ENCODE measurements at places on chromosomes 7 and 10.

GRCh38 chr7:17674166-17674942 is 265.9 kb downstream of the SNX13 start:
- DNase-seq: no peak

- DNase-seq: peak; percentile 33
Observed at GRCh38 chr7:116730097-116731022, 58.4 kb downstream of the MET start.

- DNase-seq: no peak
Observed at GRCh38 chr7:155469311-155470185, 11.6 kb downstream of the EN2 start.

DNA sequence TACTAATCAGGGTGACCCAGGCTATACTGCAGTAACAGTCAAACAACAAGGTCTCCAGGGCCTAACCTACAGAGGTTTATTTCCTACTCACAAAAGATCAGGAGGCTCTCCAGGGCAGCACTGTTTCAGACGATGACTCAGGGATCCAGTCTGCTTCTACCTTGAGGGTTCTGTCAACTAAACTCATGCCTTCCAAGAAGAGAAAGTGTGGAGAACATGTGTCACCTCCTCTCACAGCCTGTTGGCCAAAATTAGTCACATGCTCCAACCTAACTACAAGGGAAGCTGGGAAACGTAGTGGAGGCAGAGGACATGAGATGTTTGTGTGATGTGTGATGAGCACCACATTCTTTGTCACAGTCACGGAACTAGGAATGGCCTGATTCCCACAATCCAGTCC is 14.7 kb upstream of the INA start:
- DNase-seq: no peak

DNA sequence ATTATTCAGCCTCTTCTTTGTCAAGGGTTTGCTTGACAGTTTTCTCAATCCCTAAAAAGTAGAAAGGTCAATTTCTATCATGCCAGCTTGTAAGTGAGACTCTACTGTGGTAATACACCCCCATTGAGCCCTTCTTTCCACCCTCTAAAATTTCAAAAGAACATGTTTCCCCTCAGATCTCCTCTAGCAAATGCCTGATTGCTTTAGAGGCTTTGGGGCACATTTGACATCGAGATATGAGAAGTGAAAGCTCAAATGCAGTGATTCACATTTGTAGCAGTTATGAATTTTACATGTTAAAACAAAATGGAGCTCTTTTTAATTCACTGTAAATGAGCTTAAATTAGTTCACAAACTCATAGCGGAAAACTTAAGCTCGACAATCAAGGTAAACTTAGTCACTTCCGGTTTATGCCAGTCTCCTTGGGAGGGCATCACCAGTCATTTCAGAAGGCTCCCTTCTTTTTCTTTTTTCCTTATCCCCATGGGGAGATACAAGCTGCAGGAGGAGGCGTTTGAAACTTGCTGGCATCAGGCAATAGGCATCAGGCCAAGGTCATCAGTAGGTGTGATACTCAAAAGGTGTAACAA is 55.3 kb upstream of the ADO start:
- DNase-seq: no peak

GRCh38 chr7:112302566-112302965 is 96.1 kb downstream of the ZNF277 start:
- DNase-seq: no peak

GRCh38 chr10:21668831-21669230 is 134.8 kb downstream of the MLLT10 start:
- DNase-seq: no peak

DNA sequence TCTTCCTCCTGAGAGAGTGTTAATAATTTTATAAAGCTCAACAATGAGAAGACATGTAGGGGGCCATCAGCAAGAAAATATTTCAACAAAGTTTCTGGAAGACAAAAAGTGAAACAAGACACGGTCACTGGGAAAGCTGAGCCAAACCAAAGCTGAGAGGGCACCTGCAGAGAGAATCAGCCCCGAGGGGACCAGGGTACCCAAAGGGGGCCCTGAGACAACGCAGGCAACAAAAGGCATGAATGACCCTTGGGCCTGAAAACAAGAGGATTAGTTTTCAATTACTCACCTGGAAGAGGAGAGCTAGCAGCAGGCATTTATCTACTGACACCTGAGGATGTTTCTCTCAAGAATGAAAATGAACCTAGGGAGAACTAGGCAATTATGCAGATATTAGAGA is 461.2 kb upstream of the MGMT start:
- no peak for DNase-seq

GRCh38 chr7:4234498-4234855 is 447.6 kb upstream of the FOXK1 start:
- no peak for DNase-seq

DNA sequence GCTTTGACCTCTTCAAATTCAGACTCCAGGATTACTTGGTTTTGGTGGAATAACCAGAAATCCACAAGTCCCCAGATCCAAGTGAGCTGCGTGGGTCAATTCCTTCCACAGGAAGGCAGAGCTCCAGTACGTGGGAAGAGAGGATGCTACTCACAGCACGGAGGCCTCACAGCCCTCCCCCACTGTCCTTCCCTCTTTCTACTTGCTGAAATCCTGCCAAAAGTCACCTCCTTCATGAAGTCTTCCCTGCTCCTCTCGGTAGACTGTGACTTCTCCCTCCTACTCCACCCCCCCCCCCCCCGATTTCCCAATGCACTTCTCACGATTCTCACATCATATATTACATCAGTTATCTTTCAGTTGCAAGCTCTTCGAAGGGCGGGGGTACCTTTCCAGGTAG is 12.3 kb downstream of the CAMK2G start:
- DNase-seq: no peak

GRCh38 chr10:44400541-44400940 is 15.6 kb upstream of the CXCL12 start:
- no peak for DNase-seq

DNA sequence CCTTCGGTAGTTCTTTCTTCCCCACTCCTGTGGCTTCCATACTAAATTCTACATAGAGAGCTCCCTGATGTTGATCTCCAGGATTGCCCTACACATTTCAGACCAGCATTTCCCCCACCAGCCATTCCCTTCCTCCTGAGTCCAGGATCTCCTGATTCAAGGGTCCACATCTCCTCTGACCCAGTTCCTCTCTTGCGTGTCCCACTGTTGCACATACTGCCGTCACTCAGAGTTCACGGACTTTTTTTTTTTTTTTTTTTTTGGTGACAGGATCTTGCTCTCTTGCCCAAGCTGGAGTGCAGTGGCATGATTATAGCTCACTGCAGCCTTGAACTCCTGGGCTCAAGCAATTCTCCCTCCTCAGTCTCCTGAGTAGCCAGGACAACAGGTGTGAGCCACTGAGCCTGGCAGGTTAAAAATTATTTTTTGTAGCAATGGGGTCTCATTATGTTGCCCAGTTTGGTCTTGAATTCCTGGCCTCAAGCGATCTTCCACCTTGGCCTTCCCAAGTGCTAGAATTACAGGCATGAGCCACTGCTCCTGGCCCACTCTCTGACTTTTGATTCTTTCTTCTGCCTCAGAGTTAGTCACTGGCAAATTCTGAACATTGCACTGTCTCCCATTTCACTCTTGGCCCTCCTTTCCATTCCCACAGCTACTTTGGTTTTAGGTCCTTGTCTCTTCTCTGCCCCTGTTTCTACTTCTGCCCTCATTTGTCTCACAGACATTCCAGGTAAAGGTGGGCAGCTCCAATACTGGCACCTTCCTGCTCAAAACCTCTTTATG is 29.6 kb upstream of the ZRANB1 start:
- DNase-seq: no peak

GRCh38 chr7:55105952-55106351 is 87.1 kb downstream of the EGFR start:
- DNase-seq: no peak

DNA sequence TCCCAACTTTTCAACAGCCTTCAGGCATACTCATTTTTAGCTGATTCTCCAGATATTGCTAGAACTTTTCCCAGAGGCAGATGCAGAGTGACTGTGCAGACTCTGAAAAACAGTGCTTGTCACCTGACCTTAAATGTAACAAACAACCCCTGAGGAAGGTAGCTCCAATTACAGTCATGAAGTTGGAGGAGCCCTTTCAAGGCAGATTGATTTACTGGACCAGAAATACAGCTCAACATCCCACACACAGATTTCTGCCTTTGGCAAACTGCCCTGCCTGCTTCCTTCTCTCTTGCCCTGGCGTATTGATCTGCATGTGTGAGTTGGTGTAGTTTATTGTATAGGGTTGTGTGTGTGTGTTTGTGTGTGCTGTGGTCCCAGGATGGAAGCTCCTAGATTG is 38.5 kb downstream of the PYROXD2 start:
- no peak for DNase-seq

DNA sequence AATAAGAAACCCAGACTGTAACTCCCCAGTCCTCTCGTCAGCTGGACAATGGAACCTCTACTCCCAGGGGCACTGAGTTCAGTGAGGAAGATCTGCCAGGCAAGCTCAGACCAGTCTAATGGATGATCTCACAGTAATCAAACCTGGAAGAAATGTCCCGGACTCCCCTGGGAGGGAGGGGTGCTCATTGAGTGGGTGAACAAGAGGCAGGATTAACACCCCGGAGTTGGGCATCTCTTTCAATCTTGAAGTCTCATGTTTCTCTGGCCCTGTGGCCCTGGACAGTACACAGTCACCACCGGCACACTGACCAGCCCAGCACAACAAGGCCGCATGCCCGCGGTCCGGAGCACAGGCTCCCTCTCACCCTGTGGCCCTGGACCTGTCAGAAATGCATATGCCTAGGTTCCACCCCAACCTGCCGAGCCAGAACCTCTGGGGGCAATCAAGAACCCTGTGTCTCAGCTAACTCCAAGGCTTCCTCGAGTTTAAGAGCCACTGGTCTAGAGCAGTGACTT is 27.8 kb downstream of the CXCL12 start:
- no peak for DNase-seq

- DNase-seq: peak; percentile 72
Observed at GRCh38 chr7:157432541-157432956, 95.7 kb downstream of the DNAJB6 start.

- no peak for DNase-seq
Observed at GRCh38 chr7:106064316-106064715, 47.8 kb downstream of the SYPL1 start.

GRCh38 chr10:46292573-46293023 is 5.8 kb downstream of the ANTXRL start:
- no peak for DNase-seq

DNA sequence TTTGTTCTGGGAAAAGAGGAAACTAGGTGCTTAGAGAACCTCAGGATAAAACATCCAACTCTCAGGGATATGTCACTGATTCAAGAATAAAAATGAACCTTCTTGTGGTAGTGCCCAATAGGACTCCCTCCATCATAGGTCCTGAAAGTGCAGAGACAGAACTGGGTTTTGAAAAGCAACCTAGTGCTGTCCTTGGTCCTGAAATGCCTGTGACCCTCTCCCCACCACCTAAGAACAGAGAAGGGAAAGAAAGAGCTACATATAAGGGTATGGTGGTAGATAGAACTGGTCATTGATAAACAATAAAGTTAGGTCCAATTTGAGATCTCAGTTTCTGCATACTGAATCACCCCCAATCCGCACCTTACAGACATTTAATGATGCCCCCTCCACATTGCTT is 953.3 kb downstream of the XPNPEP1 start:
- no peak for DNase-seq

GRCh38 chr10:121667948-121668313 is 69.7 kb upstream of the FGFR2 start:
- DNase-seq: no peak

DNA sequence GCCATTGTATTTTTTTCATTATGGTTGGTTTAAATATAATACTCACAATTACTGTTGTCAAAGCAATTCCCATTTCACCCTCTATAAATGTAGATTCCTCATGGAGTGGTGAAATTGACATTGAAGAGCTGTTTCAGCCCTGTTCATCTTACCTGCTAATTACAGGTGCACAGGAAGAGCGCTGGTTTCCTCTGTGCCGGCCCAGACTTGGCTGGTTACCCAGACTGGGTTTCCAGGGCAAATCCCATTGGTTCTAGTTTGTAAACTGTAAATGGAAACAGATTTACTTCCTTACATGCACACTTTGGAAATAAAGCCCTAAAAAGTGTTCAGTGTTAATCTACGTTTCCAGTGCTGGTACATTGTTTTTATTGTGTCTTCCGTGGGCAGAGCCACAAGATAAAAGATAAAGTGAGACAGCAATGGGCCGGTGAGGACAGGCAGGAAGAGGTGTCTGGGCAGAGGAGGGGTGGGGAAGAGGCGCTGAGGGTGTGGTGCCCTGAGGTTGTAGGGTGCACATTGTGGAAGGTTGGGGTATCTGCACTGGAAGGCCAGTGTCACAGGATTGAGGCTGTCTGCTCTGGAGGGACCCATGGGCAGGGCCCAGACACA is 71.6 kb upstream of the ZPBP start:
- DNase-seq: peak; percentile 78

- DNase-seq: no peak
Observed at GRCh38 chr7:158075633-158076001, 512.0 kb downstream of the PTPRN2 start.

GRCh38 chr10:117366741-117367140 is 8.5 kb downstream of the PDZD8 start:
- no peak for DNase-seq

DNA sequence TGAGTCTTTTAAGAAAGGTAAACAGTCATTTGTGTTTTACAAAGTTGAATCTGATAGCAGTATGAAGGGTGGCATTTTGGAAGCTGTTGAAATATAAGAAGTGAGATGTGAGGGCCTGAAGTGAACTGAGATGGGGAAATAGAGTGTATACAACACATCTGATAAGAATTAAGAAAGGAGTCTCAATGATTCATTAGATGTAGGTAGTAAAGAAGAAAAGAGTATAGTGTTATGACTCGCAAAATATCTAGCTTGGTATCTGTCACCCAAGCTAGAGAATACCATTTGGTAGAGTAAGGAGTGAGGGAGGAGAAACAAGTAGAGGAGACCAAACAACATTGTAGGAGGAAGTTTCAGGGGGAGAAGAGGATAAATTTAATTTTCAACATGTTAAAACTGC is 5.3 kb downstream of the PTPN12 start:
- DNase-seq: no peak

GRCh38 chr10:87594864-87595263 is 64.8 kb upstream of the PAPSS2 start:
- no peak for DNase-seq

DNA sequence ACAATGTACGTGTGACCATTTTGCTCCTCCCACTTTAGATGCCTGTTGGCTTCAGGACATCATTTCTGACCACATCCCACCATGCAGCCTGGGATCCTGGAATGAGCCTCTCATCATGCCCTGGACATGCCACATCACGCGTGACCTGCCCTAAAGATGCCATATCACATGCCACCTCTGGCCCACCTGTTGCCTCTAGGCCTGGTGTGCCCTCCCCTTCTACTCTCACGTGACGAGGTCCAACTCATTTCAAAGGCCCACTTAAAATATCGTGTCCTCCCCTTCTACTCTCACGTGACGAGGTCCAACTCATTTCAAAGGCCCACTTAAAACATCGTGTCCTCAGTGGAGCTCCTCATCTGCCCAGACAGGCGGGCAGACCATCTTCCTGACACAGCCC is 254.9 kb downstream of the TEX36 start:
- no peak for DNase-seq

GRCh38 chr7:35495377-35495776 is 199.6 kb downstream of the HERPUD2 start:
- DNase-seq: no peak

- DNase-seq: no peak
Observed at GRCh38 chr10:75548356-75548755, 116.9 kb downstream of the LRMDA start.

GRCh38 chr7:26461518-26461917 is 169.9 kb downstream of the SNX10 start:
- DNase-seq: no peak
